Cardiac septum (tissue), 1 donor: ENCODE measurements at places on chromosomes 7 and 10.

DNA sequence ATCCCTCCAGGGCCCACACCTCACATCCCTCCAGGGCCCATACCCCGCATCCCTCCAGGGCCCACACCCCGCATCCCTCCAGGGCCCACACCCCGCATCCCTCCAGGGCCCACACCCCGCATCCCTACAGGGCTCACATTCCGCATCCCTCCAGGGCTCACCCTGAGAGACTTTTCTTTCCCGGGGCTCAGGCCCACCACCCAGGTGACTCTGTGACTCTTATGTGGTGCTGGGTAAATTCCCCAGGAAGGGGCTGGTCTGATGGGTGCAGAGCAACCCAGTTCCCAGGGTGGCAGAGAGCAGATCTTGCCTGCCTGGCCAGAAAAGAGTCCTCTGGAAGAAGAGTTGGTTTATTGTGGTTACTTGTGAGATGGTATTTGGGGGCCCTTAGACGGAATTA is 290.7 kb downstream of the TCERG1L start:
- peak; percentile 24 for DNase-seq

DNA sequence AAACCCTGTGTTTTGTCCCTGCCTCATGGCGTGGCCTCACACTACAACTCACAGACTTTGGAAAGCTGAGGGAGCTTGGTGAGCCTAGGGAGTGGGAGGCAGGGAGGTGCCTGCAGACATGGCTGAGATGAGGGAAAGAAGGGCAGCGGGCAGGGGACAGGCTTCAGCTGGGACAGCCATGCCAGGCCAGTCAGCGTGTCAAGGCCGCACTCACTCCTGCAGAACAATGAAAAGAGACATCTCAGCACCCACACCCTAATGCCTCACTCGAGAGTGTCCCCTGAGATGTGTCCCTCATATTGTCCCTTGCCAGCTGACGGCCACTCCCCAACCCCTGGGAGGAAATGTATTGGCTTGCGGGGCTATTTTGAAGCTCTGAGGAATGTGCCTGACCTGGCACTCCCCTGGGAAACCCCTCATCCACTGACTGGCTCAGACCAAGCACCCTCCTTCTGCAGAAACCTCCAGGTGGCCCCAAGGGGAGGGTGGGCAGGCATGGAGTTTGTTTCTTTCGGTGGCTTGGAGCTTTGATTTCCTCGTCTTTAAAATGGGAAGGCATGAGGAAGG is 31.6 kb downstream of the SH3PXD2A start:
- DNase-seq: no peak

GRCh38 chr10:6719561-6719960 is 139.5 kb upstream of the PRKCQ start:
- no peak for DNase-seq

- DNase-seq: no peak
These were observed 47.1 kb downstream of the MAGI2 start for GRCh38 chr7:79406371-79406770.

- DNase-seq: no peak
These were observed 13.2 kb upstream of the UTF1 start for GRCh38 chr10:133216776-133217175.

DNA sequence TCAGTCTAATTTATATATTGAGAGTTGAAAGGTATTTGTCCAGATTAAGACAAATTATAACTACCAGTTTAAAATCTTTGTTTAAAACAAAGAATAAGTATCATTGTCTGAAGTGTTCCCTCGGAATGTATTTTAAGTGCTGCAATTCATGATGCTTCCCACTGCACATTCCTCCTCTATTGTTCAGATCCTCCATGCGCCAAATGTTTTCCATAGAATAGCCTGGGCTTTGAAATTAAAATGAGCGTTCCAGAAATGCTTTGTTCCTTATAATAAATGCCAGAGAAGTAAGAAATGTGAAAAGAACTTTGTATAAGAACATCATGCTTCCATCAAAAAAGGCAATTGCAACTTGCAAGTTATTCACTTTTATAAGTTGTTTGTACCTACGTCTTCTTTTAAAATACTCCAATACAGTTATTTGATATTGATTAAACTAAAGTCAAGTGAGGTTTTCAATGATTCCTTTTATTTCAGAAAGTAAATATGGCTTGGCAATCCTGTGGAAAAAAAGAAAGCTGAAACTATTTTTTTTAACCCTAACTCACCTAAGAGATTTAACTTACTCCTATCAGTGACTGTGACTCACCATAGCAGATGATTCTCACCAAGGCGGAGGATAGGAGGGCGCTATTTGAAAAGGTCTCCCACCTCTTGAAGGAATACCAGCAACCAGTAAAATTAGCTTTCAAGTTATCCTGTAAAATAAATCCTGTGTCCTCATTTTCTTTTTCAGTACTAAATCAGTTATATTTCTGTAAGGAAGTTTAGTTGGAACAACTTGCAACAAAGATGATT is 85.8 kb downstream of the CTNNA3 start:
- no peak for DNase-seq

DNA sequence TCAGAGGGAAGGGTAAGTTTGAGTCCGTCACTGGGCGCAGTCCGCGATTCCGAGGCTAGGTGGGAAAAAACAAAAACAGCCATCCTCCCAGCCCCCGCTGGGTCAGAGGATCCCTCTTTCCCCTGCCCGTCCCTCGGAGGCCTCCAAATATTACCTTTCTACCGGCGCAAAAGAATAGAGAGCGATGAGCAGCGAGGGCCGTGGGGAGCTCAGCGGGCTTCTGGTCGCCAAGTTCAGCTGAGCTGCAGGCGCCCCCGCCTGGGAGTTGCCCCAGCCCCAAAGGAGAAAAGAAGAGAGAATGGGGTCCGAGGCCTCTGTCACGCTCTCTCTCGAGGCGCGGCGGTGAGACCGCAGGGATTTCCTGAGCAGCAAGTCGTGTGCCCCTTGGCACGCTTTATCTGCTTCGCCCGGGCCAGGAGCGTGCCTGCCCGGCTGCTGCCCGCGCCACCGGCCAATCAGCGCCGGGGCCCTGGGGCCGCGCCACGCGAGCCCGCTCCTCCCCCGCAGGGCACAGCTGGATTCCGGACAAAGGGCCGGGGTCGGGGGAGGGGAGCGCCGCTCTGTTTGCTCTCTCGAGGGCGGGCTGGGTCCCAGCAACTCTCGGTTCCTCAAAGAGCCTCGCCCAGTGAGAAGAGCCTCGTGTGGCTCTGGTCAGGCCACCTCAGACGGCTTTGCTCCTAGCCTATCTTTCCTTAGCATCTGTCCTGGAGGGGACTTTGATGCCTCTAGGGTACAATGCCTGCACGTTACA is at the start of gene NEUROG3:
Gene NEUROG3 (minus strand): TSS at position 367 of the 751 bp plus-strand sequence. CDS start 379 bp downstream, outside the sequence.
- DNase-seq: no peak

GRCh38 chr10:21314111-21314626 is 211.3 kb downstream of the SKIDA1 start:
- DNase-seq: no peak

DNA sequence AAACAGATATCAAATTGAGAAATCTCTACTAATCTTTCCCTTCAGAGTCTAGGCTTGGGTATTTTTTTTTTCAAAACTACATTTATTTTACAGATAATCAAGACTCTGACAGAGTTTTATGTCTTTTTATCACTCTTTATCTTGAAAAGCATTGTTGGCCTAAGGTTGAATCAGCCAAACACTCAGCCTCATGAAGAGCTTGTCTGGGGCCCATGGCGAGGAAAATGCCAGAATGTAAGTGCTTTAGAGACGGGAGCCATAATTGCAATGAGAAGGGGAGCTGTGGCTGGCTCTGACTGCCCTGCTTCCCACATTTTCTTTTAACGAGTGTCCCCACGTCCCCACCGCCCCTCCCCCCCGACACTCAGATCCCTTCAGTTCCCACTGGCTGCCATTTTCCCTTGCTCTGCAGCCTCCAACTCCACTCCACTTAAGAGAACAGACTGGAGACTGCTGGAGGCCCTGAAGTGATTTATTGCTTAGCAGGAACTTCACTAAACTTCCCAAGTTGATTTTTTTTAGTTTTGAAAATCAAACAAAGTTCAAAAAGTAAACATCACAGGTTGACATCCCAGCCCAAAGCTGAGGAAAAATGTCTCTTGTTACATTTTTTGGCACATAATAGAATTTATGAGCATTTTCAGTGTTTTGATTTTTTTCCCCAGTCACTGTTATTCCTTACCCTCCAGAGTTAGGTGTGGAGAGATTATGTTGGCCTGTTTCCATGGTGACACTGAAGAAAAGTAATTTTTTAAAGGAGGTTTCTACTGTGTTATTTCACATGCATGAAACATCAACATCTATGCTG is 637.5 kb upstream of the GALNT17 start:
- DNase-seq: no peak

DNA sequence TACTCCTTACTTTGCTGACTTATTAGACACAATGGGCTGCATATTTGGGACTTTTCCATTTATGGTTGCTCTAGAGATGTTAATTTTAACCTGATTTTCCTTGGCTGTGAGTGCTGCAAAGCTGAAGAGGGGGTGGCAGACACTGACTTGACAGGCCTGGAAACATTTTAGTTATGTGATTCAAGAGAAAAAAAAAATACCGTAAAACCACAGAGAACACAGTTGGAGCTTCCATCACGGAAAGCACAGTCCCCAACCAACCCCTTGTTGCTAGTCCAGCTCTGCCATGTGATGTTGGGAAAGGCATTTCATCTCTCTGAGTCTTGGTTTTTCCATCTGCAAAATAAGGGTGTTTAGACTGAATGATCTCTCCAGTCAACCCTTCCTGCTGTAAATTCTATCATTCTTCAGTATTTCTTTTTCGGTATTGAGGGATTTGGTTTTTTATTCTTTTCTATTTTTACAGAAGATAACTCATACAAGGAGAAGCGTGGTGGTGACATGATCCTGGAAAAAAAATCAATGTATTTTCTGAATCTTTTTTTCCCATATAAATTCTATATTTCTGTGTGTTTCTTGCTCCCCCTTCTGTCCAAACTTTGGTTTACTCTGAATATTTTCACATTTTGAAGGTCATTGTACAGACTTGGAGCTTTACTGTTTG is 246.1 kb downstream of the REEP3 start:
- no peak for DNase-seq
